ENCODE measurements at places on chromosomes 12 and 14.

DNA sequence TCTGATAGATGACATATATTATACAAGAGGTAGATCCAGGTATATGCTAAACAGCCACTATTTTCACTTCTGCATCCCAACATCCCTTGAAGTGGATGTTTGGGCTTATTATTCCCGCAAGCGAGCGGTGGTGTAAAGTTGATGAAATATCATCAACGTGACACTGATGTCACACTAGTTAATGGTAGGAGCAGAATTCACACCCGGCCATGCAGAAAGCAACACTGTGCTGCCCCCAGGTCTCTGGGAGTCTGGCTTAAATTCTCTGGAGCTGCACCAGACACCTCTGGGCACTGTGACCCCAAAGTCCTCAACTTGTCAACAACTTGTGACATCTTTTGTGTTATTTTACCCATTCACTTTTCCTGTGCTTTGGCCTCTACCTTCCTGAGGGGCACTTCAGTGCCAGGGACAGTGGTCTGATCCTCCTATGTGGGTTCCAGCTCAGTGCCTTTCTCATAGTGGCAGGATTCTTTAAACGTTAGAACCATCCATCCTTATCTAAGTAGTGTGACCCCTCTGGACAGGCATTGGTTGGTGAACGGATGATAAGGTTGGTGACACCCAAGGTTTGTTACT is 952 bp downstream of the DRAM1 start:
- DNase-seq, result no peak

DNA sequence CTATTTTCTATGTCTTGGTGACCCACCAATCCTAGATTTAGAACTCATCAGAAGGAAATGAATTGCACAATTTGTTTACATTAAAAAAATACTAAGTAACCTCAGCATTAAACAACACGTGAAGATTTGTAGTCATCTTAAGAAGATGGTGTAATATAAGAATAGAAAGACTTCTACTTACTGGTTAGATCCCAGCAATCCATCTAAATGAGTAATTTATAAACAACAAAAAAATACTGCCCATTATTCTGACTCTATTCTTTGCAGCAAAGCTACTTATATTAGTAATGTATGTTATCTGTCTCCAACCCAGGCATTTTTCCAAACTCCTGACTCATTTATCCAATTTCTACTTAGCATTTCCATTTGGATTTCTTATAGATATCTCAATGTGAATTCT is 67.8 kb downstream of the CD163L1 start:
- DNase-seq, result no peak

DNA sequence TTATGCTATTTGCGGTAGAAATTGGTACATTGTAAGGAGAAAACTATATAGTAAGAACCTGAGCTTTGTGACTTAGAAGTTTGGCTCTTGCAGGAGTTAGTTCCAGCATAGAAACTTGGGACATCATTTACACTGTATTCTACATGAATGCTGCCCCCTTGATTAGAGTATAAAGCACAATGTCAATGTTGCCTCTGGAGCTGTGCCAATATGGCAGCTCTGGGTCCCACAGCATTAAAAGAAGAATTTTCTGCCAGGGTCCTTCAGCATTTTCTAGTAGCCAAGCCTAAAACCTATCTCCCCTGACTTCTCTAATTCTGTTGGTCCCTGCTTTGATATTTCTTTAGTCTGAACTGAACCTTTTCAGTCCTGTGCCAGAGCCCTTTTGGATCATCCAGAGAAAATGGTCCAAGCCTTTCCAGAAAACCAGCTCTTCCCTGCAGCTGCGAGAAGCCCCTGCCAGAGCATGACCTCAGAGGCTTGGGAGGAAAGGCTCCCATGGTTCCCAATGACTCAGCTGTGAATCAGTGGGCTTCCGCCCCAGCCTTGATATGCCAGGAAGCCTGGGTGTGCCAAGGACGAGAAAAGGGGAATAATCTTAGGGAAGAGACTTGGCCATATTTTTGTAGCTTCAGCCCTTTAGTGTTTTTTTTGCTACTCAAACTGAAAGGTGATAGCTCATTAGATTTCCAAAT is 43.2 kb downstream of the PLEKHG7 start:
- no peak for DNase-seq

GRCh38 chr12:52682938-52683574 is 2.8 kb upstream of the KRT1 start:
- DNase-seq, result no peak

- DNase-seq, result no peak
Observed at GRCh38 chr12:71756054-71756690, 1.5 kb downstream of the RAB21 start.

DNA sequence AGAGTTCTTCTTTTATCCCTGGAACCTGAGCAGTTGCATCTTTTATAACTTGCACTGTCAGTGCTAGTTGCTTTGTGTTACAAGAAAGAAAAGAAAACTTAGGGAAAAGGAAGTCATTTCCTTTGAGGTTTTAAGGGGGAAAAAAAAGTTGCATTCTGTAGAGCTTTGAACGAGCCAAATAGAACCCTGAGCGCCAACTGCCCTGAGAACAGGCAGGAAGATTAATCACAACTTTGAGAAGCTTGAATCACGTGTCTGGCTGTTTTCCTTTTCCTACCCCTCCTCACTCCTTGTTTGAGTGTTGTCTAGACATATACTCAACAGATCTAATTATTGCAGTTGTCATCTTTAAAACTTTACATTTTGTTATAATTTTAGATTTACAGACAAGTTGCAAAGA is 12.5 kb downstream of the PCNX1 start:
- DNase-seq, result no peak

DNA sequence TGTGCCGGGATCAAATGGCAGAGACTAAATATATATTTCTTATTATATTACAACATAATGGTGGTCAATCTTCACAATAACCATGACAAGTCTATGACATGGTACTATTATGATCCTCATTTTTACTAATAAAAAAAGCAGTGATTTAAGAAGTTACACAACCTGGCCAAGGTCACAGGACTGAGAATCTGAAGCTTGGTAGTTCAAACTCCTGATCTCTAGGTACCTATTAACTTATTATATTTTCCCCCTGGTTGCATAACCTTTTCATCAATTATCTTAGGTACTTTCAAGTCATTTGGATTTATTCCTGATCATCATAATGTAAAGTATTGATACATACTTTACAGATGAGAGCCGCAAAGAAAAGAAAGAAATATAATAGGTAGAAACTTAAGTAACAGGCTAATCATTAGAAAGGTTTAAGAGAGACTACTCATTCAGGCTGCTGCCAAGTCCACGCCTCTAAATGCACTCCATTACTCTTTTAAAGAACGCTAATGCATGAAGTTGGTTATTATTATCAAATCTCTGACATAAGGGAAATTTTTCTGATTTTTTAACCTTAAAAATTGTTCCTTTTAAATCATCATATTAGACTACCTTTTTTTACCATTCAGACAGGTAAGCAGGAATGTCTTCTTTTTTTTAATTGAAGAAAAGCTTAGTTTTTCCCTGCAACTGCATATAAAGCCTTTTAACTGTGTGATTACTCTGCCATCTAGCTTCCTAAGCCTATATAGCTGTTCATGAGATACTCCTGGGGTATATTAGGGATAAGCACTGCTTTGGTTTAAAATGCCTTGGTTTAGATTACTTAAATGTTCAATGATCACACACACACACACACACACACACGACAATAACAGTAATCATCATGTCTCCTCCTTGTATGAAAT is 35.6 kb downstream of the RPS29 start:
- no peak for DNase-seq

DNA sequence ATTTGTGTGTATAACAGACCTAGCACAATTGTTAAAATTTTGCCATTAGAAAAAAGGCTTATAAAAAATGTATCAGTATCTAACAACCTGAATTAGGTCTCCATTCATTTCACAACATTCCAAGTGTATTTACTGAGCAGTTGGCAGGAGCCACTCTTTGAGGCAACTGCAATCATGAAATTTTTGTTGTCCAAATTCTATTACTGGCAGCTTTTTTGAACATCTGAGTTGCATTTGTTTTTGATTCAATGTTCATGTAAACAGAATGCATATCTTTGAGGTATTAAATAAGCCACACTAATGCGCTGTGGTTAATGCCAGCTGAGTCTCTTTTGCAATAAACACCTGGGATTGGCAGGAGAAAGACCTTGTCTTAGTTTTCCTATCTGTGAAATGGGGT is 8.7 kb downstream of the KITLG start:
- DNase-seq, result no peak

GRCh38 chr12:100154474-100155247 is 12.0 kb upstream of the BLTP3B start:
- peak; percentile 66 for DNase-seq

DNA sequence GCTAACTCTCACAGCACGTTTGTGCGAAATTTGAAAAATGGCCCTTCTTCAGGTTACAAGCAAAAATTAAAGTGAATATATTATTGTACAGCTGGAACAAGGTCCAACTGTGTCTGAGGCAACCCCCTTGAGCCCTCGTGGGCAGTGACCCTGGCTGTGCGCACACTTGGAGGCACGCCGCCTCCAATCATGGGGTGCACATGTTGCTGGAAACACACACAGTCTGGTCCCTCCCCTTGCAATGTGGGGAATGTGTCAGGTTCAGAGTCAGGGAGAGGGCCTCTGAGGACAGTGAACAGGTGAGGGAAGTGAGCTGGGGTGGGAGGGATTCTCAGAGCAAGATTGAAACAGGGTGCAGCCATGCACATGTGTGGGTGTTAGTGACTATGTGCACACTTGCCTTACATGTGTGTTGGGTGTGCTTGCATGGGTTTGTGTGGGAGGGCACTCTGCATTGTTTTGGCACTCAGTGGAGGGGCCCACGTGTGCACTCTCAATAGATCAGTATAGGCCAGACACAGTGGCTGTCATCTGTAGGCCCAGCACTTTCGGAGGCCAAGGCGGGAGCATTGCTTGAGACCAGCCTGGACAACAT is 9.6 kb downstream of the TSPAN9 start:
- no peak for DNase-seq

GRCh38 chr12:52683575-52684300 is 3.5 kb upstream of the KRT1 start:
- DNase-seq, result no peak

DNA sequence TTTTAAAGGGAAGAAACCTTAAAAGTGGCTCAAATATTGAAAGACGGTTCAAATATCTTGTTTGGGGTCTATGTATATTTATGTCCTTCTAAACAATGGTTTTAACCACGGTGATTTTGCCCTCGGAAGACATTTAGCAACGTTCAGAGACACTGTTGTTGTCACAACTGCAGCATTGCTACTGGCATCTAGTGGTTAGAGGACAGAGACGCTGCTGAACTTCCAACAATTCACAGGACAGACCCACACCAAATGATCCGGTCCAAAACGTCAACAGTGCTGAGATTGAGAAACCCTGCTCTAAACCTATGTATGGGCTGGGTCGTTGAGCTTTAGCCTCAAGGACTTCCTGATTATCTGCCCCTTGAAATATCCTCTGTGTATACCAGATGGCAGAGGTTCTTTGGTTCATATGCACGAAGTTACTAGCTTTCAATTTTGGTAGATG is 1.7 kb downstream of the ANGEL1 start:
- peak; percentile 10 for DNase-seq

GRCh38 chr12:124380796-124381455 is 86.0 kb downstream of the RFLNA start:
- no peak for DNase-seq

GRCh38 chr12:92473564-92473963 is 229.2 kb upstream of the PLEKHG7 start:
- no peak for DNase-seq

DNA sequence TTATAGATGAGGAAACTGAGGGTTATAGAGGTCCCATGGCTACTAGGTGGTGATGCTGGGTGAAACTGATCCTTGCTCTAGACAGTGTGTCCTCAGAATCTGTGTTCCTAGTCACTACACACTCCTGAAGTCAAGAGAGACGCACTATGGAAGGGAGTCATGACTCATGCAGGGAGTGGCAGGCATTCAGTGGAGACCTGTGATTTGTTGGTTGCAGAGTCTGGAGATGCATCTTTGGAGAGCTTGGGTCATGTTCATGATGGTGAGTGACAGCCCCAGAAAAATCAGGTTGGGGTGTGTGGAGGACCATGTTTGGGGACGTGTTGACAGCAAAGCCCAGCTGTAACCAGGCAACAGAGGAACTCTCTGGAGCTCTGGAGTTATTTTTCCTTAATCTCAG is 38.0 kb upstream of the FBXO21 start:
- no peak for DNase-seq

- no peak for DNase-seq
Observed at GRCh38 chr12:116642106-116642505, 82.9 kb downstream of the MAP1LC3B2 start.

Data from germinal center (tissue), 1 donor.